Mesothelial cell of epicardium (in vitro differentiated cells): ENCODE measurements at places on chromosomes 2 and 18.

- no peak overlapping the region for H3K4me3 ChIP-seq
- DNase-seq = no peak
- no peaks in the 10 kb centered on the region for H3K36me3 ChIP-seq
- no peaks in the 10 kb centered on the region for H3K27me3 ChIP-seq
Measured at GRCh38 chr2:81984969-81985637, 1680.6 kb upstream of the LRRTM1 start.

- no peaks in the 10 kb centered on the region for H3K27me3 ChIP-seq
- peaks cover 24% of the 10 kb centered on the region for H3K4me1 ChIP-seq
- H3K4me3 ChIP-seq = no peak overlapping the region
- DNase-seq = no peak
- H3K27ac ChIP-seq = no peak overlapping the region
Measured at GRCh38 chr2:224257156-224257555, 144.8 kb downstream of the FAM124B start.

GRCh38 chr2:111071600-111072171 lies 49.0 kb upstream of the BCL2L11 start:
- H3K27ac ChIP-seq = peak overlapping the region; percentile 2
- H3K4me3 ChIP-seq = no peak overlapping the region
- peaks cover 5% of the 10 kb centered on the region for H3K36me3 ChIP-seq

DNA sequence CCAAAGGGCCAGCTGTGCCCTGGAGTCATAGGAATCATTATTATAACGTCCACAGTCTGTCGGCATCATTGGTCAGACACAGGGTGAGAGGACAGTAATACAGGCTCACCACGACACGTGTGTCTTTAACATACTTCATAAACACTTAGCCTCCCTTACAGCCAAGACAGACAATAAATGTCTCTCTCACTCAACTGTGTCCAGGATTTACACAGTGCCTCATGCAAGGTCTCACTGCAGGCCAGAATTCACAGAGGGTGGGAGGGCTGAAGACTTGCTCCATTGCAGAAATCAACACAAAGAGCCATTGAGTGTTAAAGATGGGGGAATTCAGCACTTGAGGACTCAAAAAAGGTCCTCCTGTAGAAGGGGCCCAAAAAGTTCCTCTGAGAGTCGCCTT lies 210.5 kb downstream of the BCL2 start:
- no peak overlapping the region for H3K27ac ChIP-seq
- H3K4me3 ChIP-seq = no peak overlapping the region
- H3K4me1 ChIP-seq = peaks cover 28% of the 10 kb centered on the region

- H3K36me3 ChIP-seq = no peaks in the 10 kb centered on the region
- H3K27me3 ChIP-seq = no peaks in the 10 kb centered on the region
- no peak overlapping the region for H3K4me3 ChIP-seq
- H3K27ac ChIP-seq = no peak overlapping the region
Measured at GRCh38 chr18:41153871-41154270, 801.2 kb upstream of the PIK3C3 start.

DNA sequence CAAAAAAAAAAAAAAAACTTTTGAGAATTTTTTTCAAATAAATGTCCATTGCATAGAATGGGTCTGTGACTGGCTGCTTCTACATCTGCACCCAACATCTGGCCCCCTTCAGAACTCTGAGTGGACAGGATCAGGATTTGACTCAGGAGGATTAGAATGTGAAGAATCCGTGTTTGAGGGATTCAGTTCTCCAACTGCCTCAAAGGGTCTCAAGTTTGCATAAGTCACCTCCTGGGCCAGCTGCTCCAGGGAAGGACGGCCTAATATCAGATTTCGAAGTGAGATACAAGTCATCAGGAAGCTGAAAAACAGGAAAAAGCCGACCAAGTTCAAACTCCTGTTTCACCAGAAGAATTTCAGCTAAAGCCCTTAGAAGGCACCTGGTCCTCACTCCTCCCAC lies 10.9 kb downstream of the MAT2A start:
- H3K4me1 ChIP-seq = no peaks in the 10 kb centered on the region
- H3K27me3 ChIP-seq = no peaks in the 10 kb centered on the region
- no peak overlapping the region for H3K4me3 ChIP-seq
- H3K27ac ChIP-seq = no peak overlapping the region
- no peak for DNase-seq

GRCh38 chr2:108982259-108982679 lies 6.8 kb downstream of the EDAR start:
- H3K4me1 ChIP-seq = peaks cover 13% of the 10 kb centered on the region
- no peak for DNase-seq
- H3K27me3 ChIP-seq = peaks cover 5% of the 10 kb centered on the region
- no peak overlapping the region for H3K4me3 ChIP-seq
- no peaks in the 10 kb centered on the region for H3K36me3 ChIP-seq

GRCh38 chr2:7169593-7169992 lies 252.4 kb downstream of the RNF144A start:
- peaks cover 10% of the 10 kb centered on the region for H3K27me3 ChIP-seq
- DNase-seq = no peak
- H3K4me3 ChIP-seq = no peak overlapping the region
- H3K4me1 ChIP-seq = peaks cover 2% of the 10 kb centered on the region

DNA sequence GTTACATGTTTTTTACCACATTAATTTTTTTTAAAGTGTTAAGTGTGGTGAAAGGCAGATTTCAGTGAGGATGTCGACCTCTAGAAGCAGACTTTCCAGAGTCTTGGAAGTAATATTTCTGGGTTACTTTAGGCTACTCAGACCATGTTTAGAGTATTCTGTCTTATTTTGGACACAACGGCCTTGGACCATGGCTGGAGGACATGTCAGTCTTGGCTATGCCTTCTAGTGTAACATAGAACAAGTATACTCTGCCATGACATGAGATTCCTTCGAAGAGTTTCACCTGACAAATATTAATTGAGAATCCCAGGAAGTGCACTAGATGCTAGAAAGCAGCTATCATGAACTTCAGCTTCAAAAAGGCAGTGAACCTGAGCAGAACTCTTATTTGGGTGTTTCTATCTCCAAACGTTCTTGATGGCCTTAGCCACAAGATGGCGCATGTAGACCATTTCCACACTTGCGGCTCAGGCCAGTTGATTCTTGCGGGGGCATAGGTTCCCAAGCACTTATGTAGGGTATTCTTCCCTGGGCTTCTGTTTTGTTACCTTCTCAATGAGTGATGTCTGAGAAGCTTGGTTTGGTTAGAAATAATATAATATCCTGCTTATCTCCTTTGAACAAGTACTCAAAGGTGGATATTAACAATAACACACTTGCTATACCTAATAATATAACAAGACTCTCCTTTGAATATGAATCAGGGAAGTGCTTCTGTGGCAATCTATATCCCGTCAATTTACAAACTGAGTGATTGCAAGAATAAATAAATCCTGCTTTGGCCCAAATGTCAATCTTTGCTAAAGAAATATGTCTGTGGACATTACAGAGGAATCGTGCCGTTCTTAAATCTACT lies 62.0 kb downstream of the CACNB4 start:
- H3K27ac ChIP-seq = no peak overlapping the region
- H3K36me3 ChIP-seq = no peaks in the 10 kb centered on the region
- peaks cover 9% of the 10 kb centered on the region for H3K4me1 ChIP-seq
- H3K4me3 ChIP-seq = no peak overlapping the region
- peak; percentile 64 for DNase-seq

- H3K27ac ChIP-seq = no peak overlapping the region
- DNase-seq = no peak
- H3K4me1 ChIP-seq = peaks cover 23% of the 10 kb centered on the region
- H3K27me3 ChIP-seq = no peaks in the 10 kb centered on the region
- no peak overlapping the region for H3K4me3 ChIP-seq
Measured at GRCh38 chr2:205482399-205483081, 199.8 kb upstream of the NRP2 start.

DNA sequence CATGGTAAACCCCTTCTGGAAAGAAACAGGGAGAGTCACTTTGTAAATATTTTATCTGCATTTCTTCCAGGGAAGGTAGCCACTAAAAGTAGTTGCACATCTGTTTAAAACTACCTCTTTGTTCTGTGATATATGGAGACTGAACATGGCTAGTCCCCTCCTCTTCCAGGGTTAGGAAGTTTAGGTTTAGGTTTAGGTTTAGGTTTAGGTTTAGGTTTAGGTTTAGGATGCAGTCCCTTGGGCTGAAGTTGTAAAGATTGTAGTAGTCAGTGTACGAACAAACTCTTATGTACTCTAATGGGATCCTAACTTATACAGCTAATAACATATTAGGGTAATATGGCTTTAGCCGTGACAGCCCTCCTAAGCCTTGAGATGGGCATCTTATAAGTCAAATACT lies 880.2 kb upstream of the TMEFF2 start:
- DNase-seq = no peak
- H3K36me3 ChIP-seq = peaks cover 2% of the 10 kb centered on the region
- H3K27ac ChIP-seq = no peak overlapping the region
- H3K4me3 ChIP-seq = no peak overlapping the region
- no peaks in the 10 kb centered on the region for H3K27me3 ChIP-seq
- H3K4me1 ChIP-seq = peaks cover 6% of the 10 kb centered on the region

DNA sequence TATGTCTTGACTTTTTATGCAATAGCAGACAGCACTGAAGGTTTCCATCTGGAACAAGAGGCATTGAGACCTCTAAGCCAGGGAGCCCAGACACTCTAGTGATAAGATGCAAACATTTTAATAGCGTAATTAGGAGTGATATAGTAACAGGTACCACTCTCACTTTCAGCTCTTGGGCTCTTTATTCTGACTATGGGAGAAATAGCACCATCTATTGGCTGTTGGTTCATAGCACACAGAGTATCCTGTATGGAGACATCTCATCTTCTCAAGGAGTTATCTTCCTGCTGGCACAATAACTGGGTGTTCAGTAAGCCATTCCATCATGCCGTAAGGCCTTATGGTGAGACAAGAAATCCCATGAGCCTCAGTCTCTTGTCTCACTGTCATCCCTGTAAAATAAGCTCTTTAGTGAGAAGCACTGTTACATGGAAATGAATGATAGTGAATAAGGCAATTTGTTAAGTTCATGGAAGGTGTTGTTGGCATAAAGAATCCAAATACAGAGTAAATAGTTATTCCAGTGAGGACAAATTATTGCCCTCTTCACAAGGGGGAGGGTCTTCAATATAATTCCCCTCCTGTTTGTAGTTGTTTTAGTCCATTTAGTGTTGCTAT lies 48.3 kb downstream of the THUMPD2 start:
- H3K36me3 ChIP-seq = peaks cover 37% of the 10 kb centered on the region
- H3K4me1 ChIP-seq = peaks cover 30% of the 10 kb centered on the region
- no peak for DNase-seq
- no peak overlapping the region for H3K27ac ChIP-seq

- no peak overlapping the region for H3K4me3 ChIP-seq
- no peak overlapping the region for H3K27ac ChIP-seq
- DNase-seq = peak; percentile 57
- H3K27me3 ChIP-seq = no peaks in the 10 kb centered on the region
Measured at GRCh38 chr2:134245340-134245984, 8.4 kb upstream of the MGAT5 start.

DNA sequence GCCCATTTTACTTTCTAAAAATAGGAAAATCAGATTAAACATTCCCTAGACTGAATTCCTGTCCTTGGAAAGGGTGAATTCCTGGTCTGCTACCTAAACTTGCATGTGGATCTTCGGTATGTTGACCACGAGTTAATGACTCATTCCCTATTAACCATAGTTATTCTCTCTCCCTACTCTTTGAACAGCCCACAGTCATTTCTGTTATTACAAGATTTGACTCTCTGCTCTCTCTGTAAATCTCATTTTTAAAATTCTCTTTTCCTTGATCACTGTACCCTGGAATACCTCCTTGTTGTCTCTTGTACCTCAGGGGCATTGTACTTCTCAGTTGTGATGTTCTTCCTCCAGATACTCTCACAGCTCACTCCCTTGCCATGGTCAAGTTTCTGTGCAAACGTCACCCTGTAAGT lies 92.0 kb upstream of the GULP1 start:
- no peaks in the 10 kb centered on the region for H3K36me3 ChIP-seq
- H3K4me3 ChIP-seq = no peak overlapping the region
- DNase-seq = no peak
- peaks cover 11% of the 10 kb centered on the region for H3K4me1 ChIP-seq
- H3K27me3 ChIP-seq = no peaks in the 10 kb centered on the region

DNA sequence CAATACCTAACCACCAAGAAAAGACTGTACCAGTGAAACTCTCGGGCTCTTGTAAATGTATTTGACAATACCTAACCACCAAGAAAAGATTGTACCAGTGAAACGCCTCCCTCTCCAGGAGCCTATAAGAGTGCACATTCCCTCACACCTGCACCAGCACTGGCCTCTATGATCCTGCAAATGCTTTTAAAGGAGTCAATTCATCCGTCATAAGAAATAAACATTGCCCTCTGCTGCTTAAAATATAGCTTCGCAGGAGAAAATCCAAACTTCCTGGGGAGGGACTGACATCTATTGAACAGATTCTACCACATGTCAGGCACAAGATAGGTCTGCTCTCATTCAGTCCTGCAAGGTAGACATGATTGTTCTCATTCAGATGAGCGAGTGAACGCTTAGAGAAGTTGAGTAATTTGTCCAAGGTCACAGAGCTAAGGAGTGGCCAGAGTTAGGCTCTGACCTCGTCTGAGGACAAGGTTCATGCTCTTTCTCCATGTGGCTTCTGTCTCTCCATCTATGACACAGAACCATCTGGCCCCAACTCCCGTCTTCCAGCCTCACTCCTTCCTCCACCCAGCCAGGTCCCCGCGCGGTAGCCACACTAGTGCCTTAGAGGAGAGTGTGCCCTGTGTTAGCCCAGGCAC lies 38.7 kb downstream of the MCFD2 start:
- no peak for DNase-seq
- H3K4me3 ChIP-seq = no peak overlapping the region
- peaks cover 29% of the 10 kb centered on the region for H3K4me1 ChIP-seq
- H3K27me3 ChIP-seq = no peaks in the 10 kb centered on the region
- no peaks in the 10 kb centered on the region for H3K36me3 ChIP-seq
- H3K27ac ChIP-seq = no peak overlapping the region

GRCh38 chr2:207881902-207882301 lies 112.2 kb upstream of the FZD5 start:
- H3K27ac ChIP-seq = no peak overlapping the region
- DNase-seq = no peak
- peaks cover 2% of the 10 kb centered on the region for H3K36me3 ChIP-seq
- no peak overlapping the region for H3K4me3 ChIP-seq

- no peaks in the 10 kb centered on the region for H3K36me3 ChIP-seq
- no peak overlapping the region for H3K27ac ChIP-seq
- DNase-seq = no peak
- H3K4me1 ChIP-seq = peaks cover 12% of the 10 kb centered on the region
Measured at GRCh38 chr2:85472261-85472660, 53.7 kb downstream of the SH2D6 start.

GRCh38 chr2:2836343-2837070 lies 505.4 kb upstream of the MYT1L start:
- no peaks in the 10 kb centered on the region for H3K4me1 ChIP-seq
- H3K4me3 ChIP-seq = no peak overlapping the region
- no peaks in the 10 kb centered on the region for H3K36me3 ChIP-seq
- H3K27me3 ChIP-seq = peaks cover 32% of the 10 kb centered on the region

DNA sequence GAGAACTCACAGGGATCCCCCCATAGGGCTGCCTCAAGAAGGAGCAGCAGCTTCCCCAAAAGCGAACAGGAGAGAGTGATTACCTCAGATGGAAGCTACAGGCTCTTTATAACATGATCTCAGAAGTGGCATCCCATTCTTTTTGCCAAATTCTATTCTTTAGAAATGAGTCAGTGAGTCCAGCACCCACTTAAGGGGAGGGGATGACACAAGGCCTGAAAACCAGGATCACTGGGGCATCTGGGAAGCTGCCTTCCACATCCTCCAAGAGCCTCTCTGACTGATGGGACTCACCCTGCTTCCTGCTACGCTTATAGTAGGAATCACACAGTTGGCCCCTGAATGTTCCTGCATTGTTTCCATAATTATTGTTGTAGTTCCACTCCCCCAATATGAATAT lies 96.5 kb downstream of the MAPK4 start:
- H3K36me3 ChIP-seq = no peaks in the 10 kb centered on the region
- no peak overlapping the region for H3K4me3 ChIP-seq
- no peak overlapping the region for H3K27ac ChIP-seq
- DNase-seq = no peak
